ENCODE measurements at places on chromosomes 6 and 20.
A peak's percentile ranks its signal among the peaks of the same experiment; 100 is the strongest.

GRCh38 chr6:161237176-161237575 lies 36.7 kb downstream of the AGPAT4 start:
- DNase-seq: no peak

DNA sequence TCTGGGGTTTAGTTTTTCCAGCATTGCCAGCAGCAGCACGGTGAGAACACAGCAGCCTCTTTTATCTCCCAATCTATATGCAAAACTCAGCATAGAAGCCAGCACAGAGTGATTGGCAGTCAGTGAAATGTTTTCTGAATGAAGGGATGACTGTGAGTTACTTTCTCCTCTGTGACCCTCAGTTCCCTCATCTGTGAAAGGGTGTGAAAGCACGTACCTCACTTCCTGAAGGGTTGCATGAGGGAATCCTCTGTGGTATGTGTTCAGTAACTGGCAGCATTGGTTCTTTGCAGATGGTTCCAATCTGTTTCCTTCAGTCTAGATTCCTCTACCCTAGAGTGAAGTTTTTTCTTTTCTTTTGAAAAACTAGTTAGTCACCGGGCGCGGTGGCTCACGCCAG lies 40.0 kb downstream of the EFCAB8 start:
- DNase-seq: no peak

- DNase-seq: peak; percentile 26
Observed at GRCh38 chr20:52190437-52191131, 995 bp downstream of the ZFP64 start.

DNA sequence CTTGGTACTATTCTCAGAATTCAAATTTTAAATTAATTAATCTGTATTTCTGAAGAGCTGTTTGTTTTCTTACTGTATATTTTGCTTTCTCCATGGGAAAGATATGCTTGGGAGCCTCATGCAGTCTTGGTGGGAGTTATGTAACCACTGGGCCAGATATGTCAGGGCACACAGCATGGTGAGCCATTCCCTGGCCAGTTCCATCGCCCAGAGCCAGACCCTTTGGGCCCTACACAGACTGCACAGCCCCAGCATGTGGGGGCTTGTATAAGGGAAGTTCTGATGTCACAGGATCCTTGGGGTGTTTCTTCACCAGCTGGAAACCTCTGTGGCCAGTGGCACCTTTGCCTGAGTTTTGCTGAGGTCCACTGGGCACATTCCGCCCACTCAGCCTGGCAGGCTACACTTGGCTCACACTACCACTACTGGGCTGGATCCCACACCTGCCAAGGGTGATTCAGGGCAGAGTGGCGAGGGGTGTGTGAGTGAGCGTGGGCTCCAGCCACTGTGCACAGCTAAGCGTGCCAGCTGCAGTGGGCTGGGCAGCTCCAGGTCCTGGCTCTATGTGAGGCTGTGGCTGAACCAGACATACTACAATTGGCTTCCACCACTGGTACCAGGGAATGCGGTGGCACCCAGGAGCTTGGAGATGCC lies 293.5 kb downstream of the ARHGAP18 start:
- no peak for DNase-seq

GRCh38 chr6:12993283-12993898 lies 276.8 kb downstream of the PHACTR1 start:
- DNase-seq: no peak

GRCh38 chr20:48959899-48960550 lies 38.5 kb downstream of the ARFGEF2 start:
- DNase-seq: no peak

GRCh38 chr6:134844120-134844519 lies 105.8 kb downstream of the ALDH8A1 start:
- DNase-seq: no peak

- DNase-seq: no peak
Observed at GRCh38 chr6:28729501-28730402, 194.0 kb downstream of the TRIM27 start.

- no peak for DNase-seq
Observed at GRCh38 chr20:25336561-25337422, 53.8 kb downstream of the ABHD12 start.

DNA sequence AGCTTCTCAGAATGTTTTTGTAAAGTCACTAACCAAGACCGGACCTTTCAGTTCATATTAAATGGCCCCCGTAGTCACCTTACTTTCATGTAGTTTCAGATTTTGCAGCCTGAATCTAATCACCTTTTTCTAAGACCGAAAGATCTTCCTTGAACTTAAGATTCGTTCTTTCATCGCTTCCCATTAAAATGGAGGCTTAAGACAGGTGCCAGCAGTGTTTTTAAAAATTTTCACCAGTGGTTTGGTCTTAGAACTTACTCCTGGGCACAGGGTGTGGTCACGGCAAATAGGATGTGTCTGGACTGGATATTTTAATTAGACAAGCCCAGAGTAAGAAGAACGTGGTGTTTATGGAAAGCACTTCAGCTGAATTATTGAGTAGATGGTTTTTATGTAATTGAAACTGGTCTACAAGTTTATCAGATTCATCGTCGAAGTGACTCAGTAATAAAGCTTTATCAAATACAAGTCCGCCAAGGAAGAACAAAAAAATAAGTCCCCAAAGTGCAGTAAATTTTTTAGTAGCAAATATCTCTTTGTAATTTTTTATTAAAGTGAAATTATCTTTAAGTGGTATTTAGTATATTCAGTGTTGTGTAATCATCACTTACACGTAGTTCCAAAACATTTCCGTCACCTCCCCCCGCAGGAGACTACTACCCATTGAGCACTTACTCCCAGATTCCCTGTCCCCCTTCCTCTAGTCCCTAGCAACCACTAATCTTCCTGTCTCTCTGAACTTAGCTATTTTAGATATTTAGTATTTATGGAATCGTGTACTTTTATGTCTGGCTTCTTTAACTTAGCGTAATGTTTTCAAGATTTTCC lies 868 bp downstream of the SRSF3 start:
- DNase-seq: no peak

GRCh38 chr6:151400473-151400872 lies 9.1 kb upstream of the ZBTB2 start:
- DNase-seq: no peak

DNA sequence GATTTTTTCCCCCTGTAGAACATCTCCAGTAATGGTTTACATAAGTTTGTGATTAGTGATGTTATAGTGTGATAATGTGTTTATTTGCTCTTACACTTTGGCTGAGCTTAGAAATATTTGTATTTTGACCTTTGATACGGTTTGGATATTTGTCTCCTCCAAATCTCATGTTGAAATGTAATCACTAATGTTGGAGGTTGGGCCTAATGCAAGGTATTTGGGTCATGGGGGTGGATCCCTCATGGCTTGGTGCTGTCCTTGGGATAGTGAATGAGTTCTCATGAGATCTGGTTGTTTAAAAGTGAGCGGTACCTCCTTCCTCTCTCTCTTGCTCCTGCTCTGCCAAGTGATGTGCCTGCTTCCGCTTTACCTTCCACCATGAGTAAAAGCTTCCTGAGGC lies 147.2 kb downstream of the CCDC170 start:
- DNase-seq: no peak

DNA sequence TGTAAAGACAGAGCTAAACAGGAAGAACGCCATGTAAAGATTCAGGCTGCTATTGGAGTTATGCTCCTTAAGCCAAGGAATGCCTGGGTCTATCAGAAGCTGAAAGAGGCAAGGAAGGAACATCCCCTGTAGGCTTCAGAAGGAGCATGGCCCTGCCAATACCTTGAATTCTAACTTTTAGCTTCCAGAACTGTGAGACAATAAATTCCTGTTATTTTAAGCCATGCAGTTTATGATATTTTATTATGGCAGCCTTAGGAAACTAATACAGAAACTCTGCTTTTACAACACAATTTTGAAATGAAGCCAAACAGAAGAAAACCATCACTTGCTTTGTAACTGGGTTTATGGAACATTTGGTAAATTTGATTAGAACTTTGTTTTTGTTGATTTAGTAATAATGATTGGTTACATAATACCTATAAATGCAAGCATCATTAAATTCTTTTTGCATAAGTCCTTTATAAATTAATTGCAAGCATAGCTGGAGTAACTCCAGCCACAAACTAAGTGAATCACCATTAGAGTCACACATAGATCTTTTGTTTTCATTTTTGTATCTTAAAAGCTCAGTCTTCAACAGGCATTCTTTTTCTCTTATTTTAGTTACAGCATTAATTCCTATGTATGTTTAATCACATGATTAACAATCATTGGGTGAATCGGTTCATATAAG lies 33.5 kb upstream of the TSPYL1 start:
- DNase-seq: no peak

- DNase-seq: no peak
Observed at GRCh38 chr6:36625158-36625919, 31.2 kb downstream of the SRSF3 start.

Data from activated CD4-positive, alpha-beta T cell treated with anti-CD3 and anti-CD28 coated beads, Interleukin-2, amount 50 U/mL, for 1 hour (primary cell).